ENCODE measurements at places on chromosomes 12 and 14.

DNA sequence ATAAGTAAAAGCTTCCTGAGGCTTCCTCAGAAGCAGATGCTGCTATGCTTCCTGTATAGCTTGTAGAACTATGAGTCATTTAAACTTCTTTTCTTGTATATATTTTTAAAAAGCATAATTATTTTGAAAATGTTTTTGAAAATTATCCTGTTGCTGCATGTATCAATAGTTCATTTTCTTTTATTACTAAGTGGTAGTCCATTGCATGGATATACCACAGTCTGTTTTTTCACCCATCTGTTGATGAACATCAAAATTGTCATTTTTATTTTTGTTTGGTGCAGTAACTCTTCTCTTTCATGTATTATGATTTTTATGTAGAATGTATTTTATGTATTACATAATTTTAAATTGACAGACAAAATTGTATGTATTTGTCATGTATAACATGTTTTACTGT lies 81.4 kb downstream of the TMTC3 start:
- no peak for DNase-seq

DNA sequence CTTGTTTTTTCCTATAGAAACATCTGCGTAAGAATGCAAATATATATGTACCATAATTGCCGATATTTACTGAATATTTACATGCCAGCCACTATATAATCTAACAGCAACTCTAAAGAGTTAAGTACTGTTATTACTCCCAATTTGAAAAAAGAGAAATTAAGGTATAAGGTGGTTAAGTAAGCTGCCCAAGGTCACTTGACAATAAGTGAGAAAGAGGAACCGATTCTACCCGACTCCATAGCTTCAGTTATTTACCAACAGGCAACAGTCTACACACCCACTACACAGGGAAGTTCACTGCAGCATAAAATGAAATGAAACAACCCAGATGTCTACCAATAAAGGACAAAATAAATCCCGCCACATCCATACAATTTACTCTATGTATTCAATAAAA lies 1.1 kb downstream of the MIS18BP1 start:
- DNase-seq, result no peak

DNA sequence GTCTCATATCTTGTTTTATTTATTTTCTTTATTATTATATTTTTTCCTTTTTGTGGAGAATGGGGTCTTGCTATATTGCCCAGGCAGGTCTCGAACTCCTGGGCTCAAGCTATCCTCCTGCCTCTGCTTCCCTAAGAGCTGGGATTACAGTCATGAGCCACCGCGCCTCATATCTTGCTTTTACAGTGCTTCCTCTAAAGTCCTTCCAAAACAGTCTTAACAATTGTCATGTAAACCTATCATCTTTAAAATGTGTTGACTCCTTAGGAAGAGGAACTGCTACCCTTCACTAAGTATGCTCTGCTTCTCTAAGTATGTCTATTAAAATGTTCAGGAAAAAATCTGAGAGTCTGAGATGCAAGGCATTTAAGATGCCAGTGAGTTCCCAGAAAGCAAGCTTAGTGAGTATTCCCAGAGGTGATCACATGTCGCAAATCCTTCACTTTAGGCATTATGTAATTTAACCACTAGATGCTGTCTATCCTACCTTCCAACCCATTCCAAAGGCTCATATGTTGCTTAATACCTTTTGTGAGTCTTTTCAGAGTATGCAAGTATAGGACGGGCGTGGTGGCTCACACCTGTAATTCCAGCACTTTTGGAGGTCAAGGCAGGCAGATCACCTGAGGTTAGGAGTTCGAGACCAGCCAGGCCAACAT lies 19.7 kb upstream of the FOXJ2 start:
- no peak for DNase-seq

DNA sequence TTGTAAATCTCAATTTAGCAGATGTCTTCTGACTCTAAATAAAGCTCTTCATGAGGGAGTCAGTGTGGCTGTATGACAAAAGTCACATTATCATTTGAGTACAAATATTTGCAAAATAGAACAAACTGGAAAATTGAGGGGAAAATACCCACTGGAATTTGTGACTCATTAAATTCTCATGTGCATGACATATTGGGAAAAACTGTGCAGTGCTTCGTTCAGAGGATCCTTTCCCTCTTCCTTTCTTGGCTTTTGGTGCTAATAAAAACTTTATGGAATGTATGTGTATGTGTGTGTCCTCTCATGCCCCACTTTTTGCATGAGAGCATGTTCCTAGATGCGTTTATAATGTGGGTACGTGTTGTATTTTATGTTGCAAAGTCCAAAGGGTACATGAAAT lies 267.8 kb downstream of the KTN1 start:
- DNase-seq, result peak; percentile 24

DNA sequence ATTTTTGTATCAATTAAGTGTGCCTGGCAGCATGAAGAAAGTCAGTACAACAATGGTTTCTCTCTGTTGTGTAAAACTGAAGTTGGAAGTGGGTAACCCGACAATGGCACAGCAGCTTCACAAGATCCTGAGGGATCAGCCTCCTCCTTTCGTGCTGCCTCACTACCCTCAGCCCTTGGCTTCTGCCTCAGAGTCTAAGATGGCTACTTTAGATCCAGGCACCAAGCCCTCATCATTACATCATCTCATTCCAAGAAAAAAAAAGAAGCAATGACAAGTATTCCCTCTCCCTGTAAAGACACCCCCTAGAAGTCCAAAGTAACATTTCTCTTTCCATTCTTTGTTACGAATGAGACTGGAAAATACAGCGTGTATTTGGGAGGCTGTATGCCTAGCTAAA lies 92.6 kb downstream of the DNAI7 start:
- no peak for DNase-seq

DNA sequence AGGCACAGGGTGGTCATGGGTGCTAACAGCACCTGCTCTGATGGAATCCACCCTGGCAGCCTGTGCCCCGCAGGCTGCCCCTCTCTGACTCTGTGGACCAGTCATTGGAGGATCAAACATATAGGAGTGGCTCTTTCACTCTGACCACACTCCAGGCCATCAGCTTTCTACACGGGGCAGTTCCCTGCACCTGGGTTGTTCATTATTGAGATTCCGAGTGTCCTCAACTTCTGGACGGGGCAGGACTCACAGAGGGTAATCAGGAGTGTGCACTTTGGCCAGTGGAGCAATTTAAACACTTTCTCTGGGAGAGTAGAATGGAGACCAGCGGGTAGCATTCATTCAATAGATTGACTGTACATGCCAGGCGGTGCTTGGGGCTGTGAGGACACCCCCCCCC lies 94.8 kb downstream of the NINJ2 start:
- DNase-seq, result no peak

- no peak for DNase-seq
These were observed 2.8 kb downstream of the TOMM20L start for GRCh38 chr14:58398495-58398894.

DNA sequence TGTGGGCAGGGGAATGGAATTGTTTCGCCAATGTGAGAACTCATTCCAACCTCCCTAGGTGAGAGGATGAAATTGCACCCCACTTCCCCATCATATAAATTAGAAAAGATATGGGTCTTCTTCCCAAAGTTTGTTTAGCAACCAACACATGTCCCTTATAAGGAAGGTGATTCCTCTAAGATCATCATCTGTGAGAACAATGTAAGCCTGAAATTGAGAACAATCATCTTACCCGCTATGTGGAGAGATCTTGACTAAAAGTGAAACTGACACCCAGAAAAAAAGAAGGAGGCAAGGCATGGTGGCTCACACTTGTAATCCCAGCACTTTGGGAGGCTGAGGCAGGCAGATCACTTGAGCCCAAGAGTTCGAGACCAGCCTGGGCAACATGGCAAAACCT lies 173.2 kb upstream of the HMGA2 start:
- DNase-seq, result no peak

- no peak for DNase-seq
These were observed 601.9 kb downstream of the GALC start for GRCh38 chr14:87391066-87391465.

- DNase-seq, result peak; percentile 86
These were observed 29.0 kb downstream of the WBP11 start for GRCh38 chr12:14774074-14774905.

DNA sequence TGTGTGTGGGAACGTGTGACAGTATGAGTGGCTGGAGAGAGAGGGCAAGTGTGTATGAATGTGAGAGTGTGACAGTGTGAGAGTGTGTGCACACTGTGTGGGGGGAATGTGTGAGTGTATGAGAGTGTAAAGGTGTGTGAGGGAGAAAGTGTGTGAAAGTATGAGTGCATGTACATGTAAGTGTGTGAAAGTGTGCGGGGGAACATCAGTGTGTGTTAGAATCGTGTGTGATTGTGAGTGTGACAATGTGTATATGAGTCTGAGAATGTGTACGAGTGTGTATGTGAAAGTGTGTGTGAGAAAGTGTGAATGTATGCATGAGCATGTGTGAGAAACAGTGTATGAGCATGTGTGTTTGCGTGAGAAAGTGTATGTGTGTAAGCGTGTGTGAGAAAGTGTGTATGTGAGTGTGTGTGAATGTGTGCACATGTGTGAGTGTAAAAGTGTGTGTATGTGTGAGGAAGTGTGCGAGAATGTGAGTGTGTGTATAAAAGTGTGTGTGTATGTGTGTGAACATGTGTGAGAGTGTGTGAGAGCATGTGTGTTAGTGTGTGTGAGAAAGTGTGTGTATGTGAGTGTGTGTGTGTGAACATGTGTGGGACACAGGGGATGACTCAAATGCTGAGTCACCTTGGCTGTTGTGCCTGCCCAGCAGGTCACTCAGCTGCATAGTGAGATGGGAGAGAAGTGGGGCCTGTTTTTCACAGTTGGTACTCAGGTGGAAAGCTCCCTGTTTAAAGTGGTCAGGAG lies 220.5 kb upstream of the TBX3 start:
- no peak for DNase-seq

- DNase-seq, result peak; percentile 96
These were observed 318.4 kb downstream of the RAD51B start for GRCh38 chr14:68137704-68138619.

GRCh38 chr12:21169878-21170472 lies 39.0 kb downstream of the SLCO1B1 start:
- DNase-seq, result peak; percentile 3

- DNase-seq, result no peak
These were observed 20.1 kb downstream of the PLEKHG7 start for GRCh38 chr12:92722897-92723296.

- no peak for DNase-seq
These were observed 14.8 kb downstream of the BATF start for GRCh38 chr14:75537071-75537470.

GRCh38 chr12:22543246-22544037 lies 900 bp downstream of the C2CD5 start:
- DNase-seq, result no peak

- no peak for DNase-seq
These were observed 207.3 kb downstream of the AEBP2 start for GRCh38 chr12:19646599-19646998.

DNA sequence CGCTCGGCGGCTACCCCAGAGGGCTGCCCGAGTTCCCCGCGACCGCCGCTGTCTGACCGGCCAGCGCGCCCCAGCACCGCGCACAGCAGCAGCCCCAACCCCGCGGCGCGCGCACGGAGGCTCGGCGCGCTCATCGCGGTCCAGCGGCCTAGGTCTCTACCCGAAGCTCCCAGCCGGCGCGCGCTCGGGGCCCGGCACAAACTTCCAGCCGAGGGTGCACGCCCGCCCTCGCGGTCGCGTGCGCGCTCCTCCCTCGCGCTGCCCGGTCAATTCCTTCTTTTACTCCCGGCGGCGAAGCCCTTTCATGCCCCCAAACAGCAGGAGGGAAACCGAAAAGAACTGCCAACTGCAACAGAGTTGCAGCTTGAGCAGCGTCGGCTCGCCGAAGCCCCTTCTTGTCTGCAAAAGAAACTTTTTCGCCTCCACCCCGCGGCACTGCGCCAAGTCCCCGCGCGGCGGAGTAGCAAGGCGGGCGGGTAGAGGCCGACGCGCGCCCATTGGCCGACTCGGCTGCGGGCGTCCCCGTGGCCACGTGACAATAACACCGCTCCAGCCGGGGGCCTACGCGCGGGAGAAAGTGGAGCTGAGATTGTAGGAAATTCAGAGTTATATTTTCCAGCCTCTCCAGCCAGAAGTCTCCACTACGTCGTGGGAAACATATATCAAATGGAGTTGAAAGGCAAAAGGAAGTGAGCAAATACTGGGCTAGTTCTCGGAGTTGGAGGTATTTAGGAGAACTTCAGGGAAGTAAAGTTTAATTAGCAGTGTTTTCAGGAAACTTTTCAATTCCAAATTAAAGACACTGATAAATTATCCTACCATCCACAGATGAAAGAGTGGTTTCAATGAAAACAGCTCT lies at the start of gene LRIG3:
Gene LRIG3, minus strand, starts transcription at position 403 of the 859 bp plus-strand sequence. Its CDS starts 269 bp downstream, at position 134.
- DNase-seq, result no peak

DNA sequence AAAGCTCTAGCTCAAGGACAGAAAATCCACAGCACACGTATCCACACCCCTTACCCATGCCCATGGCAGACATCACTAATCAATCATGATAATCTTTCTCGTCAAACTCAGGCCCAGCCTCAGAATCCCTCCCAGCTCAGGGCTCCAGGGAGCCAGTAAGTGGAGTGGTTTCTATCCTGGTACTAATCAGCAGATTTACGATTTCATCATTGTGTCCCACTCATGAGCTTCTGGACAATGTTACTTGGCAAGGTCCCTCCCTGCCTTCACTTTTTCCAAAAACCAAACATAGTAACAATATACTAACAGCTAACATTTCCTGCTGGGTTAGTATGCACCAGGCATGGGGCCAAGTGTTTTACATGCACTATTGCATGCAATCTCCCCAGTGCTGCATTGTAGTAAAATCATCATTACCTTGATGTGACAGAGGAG lies 45.8 kb upstream of the NCOR2 start:
- no peak for DNase-seq

- DNase-seq, result no peak
These were observed 45.8 kb downstream of the NEUROD4 start for GRCh38 chr12:55065535-55065934.

- no peak for DNase-seq
These were observed 20.6 kb downstream of the COX14 start for GRCh38 chr12:50132505-50133135.

DNA sequence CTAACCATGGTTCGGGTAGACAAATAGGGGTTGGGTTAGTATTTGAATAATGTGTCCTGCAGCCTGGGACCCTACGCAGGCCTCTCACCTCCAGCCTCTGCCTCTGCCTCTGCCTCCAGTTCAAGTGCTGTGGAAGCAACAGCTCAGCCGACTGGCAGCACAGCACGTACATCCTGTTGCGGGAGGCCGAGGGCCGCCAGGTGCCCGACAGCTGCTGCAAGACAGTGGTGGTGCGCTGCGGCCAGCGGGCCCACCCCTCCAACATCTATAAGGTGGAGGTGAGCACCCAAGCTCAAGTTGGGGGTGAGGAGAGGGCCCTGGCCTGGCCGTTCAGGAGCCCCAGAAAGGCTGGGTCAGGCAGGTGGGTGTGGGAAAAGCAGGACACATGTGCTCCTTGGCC lies 55.9 kb downstream of the TSPAN11 start:
- DNase-seq, result no peak

GRCh38 chr14:56004323-56004722 lies 113.9 kb upstream of the PELI2 start:
- no peak for DNase-seq

- DNase-seq, result no peak
These were observed 30.5 kb downstream of the RPH3A start for GRCh38 chr12:112822056-112822455.

DNA sequence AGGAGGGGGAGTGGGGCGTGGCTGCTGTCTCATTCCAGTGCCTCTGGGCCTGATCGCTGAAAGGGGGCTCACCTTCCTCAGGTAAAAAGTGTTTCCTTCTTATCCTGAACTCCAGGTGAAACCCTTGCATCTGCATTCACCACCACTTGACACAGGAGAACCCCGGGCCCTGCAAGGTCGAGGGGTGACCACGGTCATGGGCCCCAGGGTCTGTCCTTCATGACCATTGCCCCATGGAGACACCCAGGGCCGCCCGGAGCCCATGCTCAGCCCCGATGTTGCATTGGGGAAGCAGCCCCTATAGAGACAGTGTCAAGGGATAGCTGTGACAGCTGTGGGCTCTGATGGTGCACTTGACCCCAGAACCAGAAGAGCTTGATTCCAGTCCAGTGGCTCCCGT lies 34.4 kb upstream of the DYNC1H1 start:
- DNase-seq, result no peak
